ENCODE measurements at places on chromosomes 2 and 18.

DNA sequence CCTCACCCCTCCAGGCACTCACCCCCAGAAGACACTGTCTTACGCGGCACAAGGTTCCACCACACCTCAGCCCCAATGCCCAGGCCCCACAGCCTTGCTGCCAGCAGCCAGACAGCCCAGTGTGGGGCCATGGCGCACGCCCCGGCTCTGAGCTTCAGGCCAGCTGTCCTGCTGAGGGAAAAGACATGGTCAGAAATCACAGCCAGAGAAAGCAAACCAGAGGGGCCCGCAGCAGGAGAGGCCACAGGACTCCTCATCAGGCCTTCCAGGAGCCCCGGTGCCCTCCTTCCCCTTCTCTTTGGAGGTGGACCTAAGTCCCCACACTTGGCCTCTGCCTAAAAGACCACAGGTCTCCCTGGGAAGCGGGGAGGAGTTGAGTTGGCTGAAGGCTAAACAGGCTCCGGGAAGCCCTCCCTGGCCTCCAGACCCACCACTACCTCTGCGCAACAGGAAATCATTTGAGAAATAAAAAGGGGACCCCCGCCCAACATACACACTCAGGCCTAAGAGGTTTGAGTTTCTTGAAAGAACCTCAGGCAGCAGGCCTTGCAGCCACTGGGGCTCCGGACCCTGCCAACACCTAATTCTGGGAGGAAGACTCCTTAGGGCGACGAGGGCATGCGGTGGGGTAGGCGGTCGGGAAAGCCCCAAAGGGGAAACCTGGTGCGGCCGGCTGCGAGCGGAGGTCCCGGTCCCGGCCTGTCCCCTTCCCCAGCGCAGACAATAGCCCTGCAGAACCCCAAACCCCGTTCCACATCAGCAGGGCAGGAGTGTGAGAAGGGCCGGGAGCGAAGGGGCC, 1.9 kb downstream of the SEMA4C start:
- no peak for DNase-seq

GRCh38 chr2:178006710-178007109, 65.9 kb downstream of the PDE11A start:
- no peak for DNase-seq

DNA sequence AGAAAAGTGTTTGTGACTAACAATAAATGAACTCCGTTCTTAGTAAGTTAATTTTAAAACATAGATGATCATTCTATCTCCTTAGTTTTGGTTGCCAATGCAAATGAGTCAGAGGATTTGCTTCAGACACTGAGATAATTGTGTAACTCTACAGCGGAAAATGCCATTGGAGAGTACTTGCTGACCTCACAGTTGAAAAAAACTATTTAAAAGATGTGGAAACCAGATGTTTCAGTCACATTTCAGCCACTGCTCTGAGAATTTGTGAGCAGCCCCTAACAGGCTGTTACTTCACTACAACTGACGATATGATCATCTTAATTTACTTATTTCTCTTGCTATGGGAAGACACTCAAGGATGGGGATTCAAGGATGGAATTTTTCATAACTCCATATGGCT, at the start of gene TNFAIP6:
TNFAIP6 (plus strand) TSS at position 234 of the 400 bp plus-strand sequence; CDS start at position 309, 75 bp downstream.
- peak; percentile 71 for DNase-seq

DNA sequence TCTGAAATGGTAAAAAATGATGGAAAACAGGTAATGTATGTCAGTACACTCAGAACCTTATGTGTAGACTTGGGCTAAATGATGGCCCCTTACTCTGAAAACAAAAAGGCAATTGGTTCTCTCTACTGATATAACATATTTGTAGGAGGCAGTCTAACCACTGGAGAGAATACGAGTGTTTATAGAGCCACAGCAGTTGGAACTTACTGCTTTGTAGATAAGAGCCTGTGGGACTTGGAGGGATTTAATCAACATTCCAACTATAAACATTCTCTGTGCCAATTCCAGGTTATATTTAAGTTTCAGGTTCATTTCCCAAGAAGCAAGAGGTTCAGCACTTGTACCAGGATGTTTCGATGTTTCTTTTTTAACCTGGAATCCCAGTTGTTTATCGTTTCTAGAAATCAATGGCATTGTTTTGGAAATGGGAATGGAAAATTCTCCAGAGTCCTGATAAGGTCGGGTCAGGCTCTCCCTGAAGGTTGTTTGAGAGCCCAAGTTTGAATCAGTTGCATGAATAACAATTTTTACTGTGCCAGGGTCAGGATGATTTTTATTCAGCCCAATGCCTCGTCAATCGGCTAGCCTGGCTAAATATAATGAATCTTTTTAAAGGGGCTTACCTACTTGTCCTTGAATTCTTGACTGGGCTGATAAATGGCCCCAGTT, 278.4 kb upstream of the FAM98A start:
- DNase-seq = no peak

- DNase-seq = no peak
Observed at GRCh38 chr2:11540148-11540995, 6.5 kb downstream of the GREB1 start.

DNA sequence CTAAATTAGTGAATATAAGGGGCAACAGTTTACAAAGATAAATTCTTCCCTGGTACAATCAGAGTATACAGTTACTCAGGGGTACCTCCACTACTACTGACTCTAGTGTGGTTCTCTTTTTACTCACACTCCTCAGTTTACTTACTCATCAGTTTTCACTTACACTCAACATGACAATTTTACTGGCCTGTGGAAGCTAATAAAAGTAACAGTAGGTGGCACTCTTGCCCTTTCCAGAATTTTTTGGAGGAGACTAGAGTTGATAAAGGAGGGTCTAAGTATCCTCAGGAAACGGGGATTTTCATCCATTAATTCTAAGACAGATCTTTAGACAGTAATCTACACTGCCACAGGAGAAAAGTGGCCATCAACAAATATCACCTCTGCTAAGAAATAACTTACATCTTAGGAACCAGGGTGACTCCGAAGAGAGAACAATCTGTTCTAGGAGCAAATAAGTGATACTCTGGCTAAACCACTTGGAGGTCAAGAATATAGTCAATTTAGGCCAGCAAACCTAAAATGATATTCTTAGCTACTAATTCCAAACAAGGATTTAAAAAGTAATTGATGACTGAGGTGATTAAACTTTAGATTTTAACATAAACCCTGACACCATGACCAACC, 61.3 kb downstream of the ATL2 start:
- DNase-seq = peak; percentile 31

- no peak for DNase-seq
Observed at GRCh38 chr2:227147023-227147422, 17.0 kb downstream of the COL4A4 start.

DNA sequence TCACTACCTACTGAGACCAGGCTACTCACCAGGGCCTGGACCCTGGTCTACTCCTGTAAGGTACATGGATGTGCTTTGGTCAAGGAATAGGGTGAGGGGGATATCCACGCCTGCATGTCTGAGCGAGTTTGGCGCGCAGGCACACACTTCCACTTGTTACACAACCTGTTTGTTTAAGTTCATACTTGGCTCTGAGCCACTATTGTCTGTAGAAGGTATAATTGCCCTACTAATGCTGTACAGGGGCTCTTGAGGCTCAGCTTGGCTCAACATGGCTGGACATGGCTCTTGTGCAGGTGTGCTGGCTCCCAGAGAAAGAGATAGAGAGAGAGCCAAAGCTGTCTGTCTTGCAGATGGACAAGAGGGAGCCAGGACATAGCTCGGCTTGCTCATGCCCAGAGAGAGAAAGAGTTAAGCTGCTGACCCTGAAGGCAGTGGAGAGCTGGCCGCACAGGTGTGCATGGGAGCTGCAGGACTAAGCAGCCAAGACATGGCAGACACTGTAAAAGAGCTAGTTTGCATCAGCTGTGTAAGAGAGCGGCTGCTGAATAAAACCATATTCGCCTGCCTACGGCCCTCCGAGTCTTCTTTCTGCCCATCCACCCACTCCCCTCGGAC, 35.2 kb downstream of the NPPC start:
- no peak for DNase-seq

- no peak for DNase-seq
Observed at GRCh38 chr2:1698188-1698945, 45.9 kb downstream of the PXDN start.

DNA sequence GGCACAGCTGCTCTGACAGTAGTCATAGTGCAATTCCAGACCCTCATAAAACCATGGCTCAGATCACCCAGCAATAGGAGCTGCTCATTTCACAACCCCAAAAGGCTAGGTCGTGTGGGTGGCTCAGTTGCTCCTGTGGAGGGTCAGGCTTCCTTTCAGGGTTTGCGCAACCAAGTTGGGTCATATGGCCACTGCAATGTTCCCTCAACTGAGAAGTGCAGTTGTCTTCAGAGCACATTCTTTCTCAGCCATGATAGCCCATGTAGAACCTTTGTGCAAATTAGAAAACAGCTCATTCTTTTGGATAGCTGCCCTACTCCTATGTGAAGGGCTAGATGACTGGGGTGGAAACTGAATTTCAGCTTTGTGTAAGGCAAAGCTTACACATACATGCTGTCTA, 3.2 kb downstream of the SERPINB13 start:
- DNase-seq = no peak

DNA sequence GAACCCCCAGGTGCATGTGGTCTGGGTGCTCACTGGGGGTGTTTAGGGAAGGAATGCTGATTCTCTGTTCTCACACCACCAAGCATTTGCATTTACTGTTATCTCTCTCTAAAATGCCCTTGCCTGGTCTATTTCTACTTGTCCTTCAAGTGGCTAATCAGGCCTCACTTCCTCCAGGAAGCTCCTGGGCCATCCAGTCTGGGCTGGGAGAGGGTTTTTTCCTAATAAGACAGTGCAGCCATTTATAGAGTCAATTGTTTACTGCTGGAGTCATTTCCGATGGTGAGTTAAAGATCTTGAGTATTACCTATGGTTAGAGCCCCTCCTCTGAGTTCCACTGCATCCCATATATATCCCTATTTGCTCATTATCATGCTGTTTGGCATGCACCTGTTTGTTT, 25.2 kb upstream of the ITGA6 start:
- DNase-seq = no peak

DNA sequence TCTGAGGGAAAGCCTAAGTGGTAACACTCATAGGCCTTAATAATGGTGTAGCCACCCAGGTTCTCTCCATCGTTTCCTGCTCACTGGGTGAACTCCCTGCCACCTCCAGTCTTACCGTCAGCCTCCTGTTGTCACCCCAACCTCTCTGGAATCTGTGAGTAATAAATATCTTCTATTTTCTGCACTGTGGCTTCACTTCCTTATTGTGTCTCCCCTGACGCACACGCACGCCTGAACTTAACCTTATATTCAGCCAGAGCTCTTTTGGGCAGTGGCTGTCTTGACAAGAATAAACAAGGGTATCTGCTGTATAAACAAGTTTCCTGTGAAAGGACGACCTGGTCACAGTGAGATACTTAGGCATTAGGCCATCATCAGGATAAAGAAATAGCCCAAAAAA, 467.2 kb downstream of the SPAG16 start:
- no peak for DNase-seq

DNA sequence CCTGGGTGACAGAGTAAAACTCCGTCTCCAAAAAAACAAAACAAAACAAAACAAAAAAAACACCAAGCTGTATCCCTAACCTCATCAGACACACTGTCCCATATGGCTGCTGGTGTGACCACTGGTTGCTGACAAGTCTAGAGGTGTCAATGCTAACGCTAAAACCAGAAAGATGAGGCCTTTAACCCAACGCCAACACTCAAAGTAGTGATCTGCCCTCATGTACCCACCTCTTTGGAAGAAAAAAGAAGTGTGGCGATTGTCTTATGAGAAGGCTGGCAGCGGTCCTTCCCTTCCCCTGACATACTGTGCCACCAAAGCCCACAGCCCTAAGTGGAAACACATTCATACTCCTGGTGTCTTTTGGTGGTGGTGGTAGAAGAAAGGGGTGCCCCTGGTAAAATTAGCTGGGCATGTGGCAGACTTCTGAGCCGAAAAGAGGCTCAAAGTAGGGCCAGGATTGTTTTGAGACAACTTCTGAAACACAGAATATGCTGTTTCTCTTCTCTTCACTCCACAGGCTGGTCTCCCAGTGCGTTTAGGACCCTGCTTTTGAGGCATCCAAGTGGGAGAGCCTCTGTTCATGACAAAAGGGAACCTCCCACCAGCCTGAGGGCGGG, 9.8 kb downstream of the SERTAD2 start:
- DNase-seq = no peak

DNA sequence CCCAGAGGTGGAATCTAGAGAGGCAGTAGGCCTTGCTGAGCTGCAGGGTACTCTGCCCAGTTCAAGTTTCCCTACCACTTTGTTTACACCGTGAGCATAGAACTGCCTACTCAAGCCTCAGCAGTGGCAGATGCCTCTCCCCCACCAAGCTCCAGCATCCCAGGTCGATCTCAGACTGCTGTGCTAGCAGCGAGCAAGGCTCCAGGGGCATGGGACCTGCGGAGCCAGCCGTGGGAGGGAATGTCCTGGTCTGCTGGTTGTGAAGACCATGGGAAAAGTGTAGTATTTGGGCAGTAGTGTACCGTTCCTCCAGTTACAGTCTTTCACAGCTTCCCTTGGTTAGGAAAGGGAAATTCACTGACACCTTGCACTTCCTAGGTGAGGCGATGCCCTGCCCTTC, 50.6 kb upstream of the FSIP2 start:
- no peak for DNase-seq

GRCh38 chr2:85939131-85939530, 50.3 kb upstream of the ST3GAL5 start:
- DNase-seq = no peak

- DNase-seq = no peak
Observed at GRCh38 chr2:174052584-174052976, 87.4 kb upstream of the SP3 start.

- DNase-seq = no peak
Observed at GRCh38 chr2:23622966-23623675, 238.1 kb downstream of the KLHL29 start.

DNA sequence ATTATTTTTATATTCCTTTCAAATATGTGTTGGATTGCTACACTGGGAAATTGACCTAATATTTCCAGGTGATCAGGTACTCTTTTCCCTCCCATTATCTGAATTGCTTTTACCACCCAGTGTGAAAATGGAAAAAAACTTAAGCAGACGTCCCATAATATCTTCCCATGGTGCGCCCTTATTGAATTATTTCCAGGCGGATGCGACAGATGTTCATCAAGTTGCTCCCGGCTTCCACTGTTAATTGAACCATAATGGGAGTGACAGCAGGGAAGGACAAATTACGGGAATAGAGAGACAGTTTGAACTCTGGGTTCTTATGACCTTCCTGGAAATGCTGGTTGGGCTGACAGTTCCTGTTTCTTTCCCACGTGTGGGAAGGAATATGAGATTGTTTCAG, 93.3 kb downstream of the THSD7B start:
- DNase-seq = no peak

- DNase-seq = no peak
Observed at GRCh38 chr18:13366962-13367892, 148.7 kb downstream of the LDLRAD4 start.

DNA sequence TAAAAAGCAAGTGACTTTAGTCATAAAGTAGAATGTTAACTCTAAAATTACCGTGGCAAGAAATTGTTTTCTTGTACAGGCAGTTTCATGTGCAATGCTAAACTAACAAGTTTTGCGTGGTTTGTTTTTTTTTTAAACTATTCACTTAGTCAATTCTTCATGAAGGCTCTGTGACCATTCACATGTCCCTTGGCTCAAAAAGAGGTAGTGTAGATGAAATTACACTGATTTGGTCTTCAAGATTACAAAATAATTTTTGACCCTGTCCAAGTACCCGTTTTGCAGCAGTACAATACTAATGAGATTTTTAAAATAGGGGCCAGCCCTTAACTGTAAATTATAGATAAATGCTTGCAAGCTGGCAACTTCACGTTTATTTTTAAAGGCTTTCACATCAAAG, 1.3 kb downstream of the TMEM131 start:
- no peak for DNase-seq

GRCh38 chr2:148658807-148659722, 14.5 kb downstream of the EPC2 start:
- DNase-seq = peak; percentile 48

- no peak for DNase-seq
Observed at GRCh38 chr2:217396165-217396564, 536.3 kb upstream of the TNP1 start.

Measured in RWPE1 (cell line).